Right forelimb (tissue), 1 donor: ENCODE measurements at places on chromosomes 2 and 18.

- no peak for DNase-seq
Measured at GRCh38 chr18:3058328-3059191, 45.6 kb upstream of the LPIN2 start.

GRCh38 chr18:50523165-50523564 is 36.7 kb upstream of the MAPK4 start:
- DNase-seq = no peak

DNA sequence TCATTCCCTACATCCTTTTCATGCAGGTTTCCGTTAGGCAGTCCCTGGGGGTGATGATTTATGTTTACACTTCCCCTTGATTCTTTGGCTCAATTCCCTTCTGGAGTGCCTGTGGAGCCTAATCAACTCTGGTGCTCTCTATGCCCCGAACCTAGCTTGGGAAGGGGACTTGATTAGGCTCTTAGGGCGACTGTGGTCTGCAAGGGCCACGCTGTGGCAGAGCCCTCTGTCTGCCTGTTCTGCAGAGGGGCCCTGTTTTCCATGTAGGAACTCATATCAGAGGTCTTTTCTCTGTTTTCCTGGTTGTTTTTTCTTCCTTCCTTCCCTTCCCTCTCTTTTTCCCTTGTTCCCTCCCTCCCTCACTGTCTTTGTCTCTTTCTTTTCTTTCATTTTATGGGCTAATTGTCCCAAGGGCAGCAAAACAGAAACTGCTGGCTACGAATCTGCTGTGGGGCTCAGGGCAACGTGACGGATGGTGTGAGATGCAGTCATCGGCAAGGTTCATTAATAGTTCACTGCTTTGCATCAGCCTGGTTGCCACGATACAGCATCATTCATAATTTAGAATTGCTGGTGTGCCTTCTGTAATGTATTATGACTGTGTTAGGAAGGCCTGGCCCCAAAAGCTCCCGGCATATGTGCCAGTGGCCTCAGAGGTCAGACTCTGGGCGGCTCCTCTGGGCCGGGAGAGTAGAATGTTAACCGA is 134.5 kb downstream of the NAPG start:
- DNase-seq = peak; percentile 69

GRCh38 chr18:28657961-28658360 is 481.0 kb upstream of the CDH2 start:
- no peak for DNase-seq

DNA sequence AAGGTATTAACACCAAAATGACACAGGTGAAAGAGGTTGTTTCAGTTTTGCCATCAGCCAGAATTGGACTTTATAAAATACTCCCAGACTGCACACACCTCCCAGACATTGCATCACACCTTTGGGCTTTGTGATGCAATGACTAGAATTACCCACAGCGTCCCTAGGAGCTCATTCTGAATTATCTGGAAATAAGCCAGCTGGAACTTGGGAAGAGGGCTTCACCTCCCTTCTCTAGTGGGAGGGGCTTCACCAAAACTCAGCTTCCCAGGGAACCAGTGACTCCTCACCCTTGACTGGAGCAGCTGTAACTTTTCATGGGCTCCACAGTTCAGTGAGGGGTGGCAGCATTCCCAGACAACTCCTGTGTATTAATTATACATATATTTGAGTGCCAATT is 83.1 kb upstream of the BZW1 start:
- no peak for DNase-seq

- DNase-seq = no peak
Measured at GRCh38 chr2:101234169-101234938, 18.3 kb upstream of the CNOT11 start.

GRCh38 chr2:2890901-2891300 is 486.7 kb downstream of the EIPR1 start:
- no peak for DNase-seq

- no peak for DNase-seq
Measured at GRCh38 chr18:56891116-56891515, 240.0 kb downstream of the WDR7 start.

DNA sequence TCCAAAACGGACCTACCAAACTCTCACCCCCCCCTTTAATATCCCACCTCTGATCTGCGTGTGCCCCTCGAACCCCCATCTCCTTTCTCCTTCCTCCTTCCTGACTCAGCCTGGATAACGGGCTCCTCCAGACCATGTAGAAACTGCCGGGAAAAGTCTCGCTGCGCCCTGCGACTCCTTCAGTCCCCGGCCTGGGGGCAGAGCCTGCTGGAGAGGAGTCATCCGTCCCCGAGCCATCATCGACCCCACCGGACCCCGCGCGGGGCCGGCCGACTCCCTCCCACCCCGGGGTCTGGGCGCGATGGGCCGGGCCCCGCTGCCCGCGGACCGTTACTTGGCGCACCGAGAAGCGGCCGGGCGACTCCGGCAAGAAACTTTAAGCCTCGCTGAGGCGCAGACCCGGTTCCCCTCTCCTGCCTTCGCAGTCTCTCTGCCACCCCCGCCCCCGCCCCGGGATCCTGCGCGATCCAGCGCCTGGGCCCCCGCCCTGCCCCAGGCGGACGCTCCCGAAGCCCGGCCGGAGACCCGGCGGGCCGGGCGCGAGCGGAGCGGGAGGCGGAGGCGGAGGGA is 3.4 kb downstream of the ZEB2 start:
- DNase-seq = no peak

- DNase-seq = no peak
Measured at GRCh38 chr2:95333888-95334338, 36.8 kb downstream of the KCNIP3 start.

DNA sequence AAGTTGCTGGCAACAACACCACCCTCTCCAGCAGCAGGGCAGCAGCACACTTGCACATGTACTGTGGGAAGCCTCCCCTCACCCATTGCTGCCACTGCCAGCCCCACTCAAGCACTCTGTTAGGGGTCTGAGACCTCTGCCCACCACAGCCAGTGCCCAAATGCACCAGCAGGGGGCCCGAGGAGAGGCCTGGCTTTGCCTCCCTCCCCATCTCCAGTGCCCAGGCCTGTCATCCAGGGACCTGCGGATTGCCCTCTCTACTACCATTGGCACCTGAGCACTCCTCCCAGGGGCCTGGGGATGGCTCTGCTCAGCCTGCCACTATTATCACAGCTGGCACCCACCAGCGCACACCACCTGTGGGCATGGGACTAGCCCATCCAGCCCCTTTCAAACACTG is 175.7 kb downstream of the PMAIP1 start:
- no peak for DNase-seq

- no peak for DNase-seq
Measured at GRCh38 chr18:50790948-50791347, 28.9 kb downstream of the MRO start.

DNA sequence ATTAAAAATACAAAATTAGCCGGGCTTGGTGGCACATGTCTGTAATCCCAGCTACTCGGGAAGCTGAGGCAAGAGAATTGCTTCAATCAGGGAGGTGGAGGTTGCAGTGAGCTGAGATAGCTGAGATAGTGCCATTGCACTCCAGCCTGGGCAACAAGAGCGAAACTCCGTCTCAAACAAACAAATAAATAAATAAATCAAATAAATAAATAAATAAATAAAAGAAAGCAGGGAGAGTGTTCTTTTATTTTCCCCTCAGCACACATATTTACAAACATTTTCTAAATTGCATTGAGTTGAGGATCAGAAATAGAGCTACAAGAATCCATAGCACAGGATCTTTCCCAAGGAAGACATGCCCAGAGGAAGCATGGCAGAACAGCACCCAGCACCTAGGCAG is 71.9 kb downstream of the RIT2 start:
- no peak for DNase-seq

DNA sequence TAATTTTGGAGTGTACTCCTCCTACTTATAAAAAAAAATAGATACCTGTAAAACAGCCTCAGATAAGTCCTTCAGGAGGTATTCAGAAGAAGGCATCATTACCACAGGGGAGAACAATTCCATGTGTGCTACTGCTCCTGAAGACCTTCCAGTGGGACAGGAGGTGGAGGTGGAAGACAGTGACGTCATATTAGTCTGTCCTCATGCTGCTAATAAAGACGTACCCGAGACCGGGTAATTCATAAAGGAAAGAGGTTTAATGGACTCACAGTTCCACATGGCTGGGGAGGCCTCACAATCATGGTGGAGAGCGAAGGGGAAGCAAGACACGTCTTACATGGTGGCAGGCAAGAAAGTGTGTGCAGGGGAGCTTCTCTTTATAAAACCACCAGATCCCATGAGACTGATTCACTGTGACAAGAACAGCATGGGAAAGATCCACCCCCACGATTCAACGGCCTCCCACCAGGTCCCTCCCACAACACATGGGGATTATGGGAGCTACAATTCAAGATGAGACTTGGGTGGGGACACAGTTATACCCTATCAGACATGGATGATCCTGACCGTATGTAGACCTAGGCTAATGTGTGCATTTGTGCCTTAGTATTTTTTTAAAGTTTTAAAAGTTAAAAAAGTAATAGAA is 98.4 kb downstream of the NDUFA10 start:
- DNase-seq = peak; percentile 13

DNA sequence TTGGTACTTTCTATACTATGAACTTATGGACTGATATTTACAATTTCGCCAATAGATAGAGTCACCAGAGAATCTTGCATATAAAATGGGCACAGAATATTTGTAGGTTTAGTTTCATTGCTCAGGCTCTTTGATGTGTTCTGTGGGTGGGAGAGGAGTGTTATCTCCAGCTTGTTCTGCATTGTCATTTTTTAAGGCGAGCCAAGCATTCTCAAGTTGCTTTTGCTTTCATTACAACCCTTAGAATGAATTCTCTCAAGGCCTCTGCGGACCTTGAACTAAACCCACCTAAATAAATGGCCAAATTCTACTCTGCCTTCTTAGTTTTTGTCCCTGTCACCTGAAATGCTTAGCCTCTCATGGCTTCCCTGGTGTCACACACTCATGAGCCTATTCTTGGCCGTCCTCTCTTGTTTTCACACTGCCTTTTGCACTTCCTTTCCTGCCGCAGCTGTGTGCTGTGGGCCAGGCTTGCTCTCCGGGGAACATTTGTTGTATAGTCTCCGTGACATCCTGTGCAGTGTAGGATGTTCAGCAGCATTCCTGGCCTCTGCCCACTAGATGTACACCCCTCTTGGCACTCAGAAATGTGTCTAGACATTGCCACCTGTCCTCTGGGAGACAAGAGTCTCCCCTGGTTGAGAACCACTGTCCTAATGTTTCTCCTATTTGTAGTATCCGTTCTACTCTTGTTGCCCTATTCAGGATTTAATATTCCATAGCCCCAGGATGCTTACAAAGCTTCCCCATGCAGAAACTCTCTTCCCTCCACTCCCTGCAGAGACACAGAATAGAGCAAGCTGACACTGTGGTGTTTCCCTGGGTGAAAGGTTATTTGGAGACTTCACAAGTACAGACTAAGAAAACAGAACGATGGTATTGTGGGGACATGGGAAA is 255.6 kb downstream of the PTPRM start:
- DNase-seq = no peak

GRCh38 chr2:231761735-231762134 is 19.3 kb downstream of the PDE6D start:
- DNase-seq = no peak

DNA sequence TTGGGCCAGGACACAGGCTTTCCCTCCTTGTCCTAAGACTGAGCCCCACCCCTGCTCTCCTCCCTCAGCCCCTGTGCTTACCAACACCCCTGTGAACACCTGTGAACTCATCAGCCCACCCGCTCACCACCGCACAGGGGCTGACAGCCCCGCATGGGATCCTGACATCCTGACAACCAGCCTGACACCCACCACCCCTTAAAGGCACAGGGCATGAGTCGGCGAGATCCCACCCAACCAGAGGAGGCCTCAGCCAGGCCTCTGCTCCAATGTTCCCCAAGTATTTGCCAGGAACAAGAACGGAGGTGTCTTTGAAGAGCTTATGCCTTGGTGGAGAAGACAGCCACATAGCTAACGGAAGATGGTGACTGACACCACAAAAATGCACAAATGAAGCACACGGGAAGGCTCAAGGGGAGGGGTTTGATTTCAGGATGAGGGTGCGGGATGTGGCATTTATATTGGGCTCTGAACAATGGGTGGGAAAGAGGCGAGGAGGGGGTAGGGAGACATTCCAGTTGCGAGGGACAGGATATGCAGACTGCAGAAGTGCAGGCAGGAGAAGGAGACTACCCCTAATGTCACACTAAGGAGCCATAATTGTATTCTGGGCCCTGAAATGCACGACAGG is 11.0 kb downstream of the RAB11FIP5 start:
- no peak for DNase-seq

GRCh38 chr18:32318581-32318980 is 128.7 kb downstream of the MEP1B start:
- no peak for DNase-seq

GRCh38 chr2:139876321-139876720 is 1096.1 kb upstream of the NXPH2 start:
- no peak for DNase-seq

DNA sequence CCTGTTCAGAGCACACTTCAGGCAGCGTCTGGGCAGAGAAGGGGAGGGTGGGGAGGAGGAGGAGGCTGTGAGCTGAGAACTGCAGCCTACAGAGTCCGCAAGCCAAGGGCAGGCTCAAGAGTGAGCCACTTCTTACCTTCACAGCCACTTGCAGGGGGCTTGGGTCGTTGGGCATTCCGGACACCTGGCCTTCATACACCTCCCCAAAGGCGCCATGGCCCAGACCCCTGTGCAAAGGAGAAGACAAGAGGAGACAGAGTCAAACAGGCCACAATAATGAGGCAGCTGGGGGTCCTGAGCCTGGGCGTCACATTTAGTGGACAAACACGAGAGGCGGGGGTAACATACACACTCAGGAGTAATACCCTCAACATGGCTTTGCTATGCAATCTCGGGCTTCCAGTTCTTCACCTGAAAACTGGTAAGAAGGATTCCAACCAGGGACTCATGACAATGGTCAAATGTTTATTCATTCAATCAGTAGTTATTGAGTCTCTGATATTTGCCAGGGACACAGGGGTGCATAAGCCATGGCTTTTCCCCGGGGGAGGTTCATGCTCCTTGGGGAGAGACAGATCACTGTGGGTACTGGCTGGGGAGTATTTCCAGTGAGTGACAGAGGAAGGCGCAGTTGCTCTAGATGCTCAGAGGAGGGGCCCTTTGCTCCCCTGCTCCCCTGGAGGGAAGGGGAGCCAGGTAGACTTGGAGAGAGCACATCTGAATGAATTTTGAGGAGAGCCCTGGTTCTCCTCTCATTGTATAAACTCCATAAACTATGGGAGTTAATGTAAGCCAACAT is 107.4 kb downstream of the CLIP4 start:
- no peak for DNase-seq

GRCh38 chr2:143426296-143426695 is 297.1 kb downstream of the ARHGAP15 start:
- no peak for DNase-seq

DNA sequence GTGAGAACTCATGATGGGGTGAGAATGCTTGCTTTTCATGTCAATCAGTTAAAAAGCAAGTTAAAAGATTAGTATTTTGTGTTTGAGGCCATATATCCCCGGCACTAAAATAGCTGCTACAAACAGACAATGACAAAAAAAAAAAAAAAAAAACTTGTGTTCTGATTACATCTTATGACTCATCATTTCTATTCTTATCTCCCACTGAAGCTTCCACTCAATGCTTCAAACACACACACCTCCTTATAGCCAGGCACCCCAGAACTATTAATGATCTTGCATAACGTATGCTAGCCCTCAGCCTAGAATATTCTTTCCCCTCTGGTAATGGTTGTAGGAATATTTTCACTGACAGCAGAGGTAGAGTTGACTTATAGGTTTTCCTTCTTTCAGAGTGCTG is 778.3 kb downstream of the TRIB2 start:
- DNase-seq = no peak
